ENCODE measurements at places on chromosomes 7 and 10.

- DNase-seq, result no peak
Observed at GRCh38 chr10:47303866-47304265, 3.9 kb downstream of the GDF10 start.

DNA sequence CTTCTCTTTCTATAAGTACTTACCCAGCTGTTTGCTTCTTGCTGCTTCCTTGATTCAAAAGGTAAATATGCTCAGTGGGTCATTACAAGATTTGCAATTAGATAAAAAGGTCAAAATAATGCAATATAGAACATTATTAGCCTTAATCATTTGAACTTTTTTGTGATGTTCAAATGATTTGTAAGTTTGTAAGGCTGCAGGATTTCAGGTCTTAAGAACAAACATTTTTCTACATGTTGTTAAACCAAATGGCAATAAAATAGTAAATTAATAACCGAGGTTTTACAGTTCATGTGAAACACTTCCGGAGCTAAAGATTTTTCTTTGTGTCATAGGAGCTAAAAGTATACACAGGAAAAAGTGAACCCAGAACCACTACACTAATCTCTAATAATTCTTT is 16.2 kb upstream of the SCIN start:
- DNase-seq, result no peak

GRCh38 chr10:7243139-7243538 is 167.7 kb downstream of the SFMBT2 start:
- no peak for DNase-seq

- no peak for DNase-seq
Observed at GRCh38 chr7:17968791-17969715, 28.8 kb upstream of the SNX13 start.

DNA sequence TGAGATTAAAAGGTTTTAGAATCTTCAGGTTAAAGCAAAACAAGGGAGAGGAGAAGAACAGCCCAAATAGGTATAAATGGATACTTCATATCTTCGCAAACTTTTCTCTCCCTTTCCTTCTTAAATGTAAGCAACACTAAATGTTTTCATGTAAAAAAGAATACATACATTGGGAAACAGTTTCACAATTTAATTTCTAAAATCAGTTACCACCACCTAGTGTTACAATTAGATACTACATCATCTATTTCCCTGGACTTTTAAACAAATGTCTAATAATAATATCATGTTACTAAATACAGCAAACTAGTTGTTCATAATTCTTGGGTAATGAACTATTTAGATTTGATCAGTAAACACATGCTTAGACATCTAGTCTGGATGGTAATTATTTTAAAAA is 35.8 kb downstream of the MINDY3 start:
- no peak for DNase-seq

- DNase-seq, result no peak
Observed at GRCh38 chr7:1941464-1942242, 271.6 kb downstream of the ELFN1 start.

DNA sequence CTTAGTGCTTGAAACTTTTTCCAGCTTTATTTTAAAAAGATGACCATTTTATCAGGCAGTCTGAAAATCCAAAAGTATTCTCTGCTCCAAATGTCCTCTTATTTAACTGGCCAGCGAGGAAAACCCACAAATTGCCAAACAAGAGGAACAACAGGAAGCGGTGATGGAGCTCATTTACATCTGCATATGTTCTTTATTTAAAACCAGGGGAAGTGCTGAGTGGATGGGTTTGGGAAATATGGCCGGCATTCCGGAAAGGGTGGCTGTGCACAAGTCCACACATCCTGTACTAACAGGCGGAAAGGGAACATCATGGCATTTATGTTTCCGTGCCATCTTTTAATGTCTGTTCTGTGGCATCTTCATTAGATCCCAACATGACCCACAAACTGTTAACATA is 974.5 kb downstream of the LRMDA start:
- DNase-seq, result no peak
